ENCODE measurements at places on chromosomes 13 and 19.

DNA sequence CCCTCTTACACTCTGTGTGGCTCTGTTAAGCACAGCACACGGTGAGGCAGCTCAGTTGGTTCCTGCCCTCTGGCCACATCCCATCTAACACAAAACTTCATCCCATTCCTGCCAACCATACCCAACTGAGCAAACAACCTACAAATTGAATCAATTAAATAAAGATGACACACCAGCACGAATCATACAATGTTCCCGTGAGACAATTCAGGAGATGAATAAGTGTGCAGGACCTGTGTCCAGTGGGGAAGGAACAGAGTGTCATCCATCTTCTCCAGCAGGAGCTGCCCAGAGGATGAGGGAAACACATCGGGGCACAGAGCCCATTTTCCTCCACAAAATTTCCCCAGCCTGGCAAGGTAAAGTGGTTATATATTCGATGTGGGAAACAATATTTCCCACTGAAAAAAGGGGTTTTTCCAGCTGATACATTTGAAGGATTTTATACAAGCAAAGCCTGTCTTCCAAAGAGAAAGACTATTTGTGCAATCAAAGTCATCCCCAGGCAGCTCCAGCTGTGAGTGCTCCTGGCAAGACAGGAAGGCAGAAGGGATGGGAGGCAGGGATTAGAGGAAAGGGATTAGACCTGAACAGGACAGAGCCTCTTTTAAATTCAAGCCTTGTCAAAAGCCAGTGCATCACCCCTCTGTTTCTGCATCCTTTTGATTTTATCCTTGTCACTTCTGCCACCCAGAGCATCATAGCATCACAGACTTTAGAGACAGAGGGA is 240.2 kb downstream of the LHFPL6 start:
- DNase-seq, result no peak

GRCh38 chr19:39154100-39154628 is 28.6 kb downstream of the PAK4 start:
- DNase-seq, result no peak

- DNase-seq, result no peak
Observed at GRCh38 chr13:46051968-46052318, 603 bp downstream of the ZC3H13 start.

DNA sequence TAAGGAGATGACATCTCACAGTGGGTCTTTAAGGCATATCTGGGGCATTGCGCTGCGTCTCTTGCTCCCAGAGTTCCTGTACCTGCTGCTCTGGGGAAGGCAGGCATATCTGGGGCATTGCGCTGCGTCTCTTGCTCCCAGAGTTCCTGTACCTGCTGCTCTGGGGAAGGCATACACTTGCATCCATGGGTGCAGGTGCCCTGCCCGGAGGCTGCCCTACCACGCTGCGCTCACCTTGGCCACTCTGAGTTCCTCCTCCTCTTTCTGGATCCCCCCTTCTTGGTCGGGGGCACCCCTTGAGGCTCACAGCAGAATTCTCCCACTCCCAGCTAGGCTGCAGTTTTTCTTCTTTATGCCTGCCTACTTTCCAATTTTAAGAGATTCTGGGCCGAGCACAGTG is 60.9 kb upstream of the TMTC4 start:
- DNase-seq, result no peak

DNA sequence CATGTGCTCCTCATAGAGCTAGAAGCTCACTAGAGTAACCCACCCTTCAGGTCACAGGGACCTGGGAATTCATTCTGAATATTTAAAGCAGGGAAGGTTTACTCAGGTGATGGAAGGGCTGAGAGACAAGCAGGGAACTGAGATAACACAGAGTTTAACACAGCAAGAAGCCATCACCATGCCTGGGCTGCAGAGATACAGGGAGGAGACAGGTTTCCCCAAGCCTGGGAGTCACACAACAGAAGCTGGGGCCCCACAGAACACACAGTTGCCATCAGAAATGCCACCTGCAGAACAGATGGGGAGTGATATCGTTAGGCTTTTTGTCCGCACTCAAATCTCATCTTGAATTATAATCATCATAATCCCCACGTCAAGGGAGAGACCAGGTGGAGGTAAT is 7.9 kb upstream of the CYSLTR2 start:
- no peak for DNase-seq

DNA sequence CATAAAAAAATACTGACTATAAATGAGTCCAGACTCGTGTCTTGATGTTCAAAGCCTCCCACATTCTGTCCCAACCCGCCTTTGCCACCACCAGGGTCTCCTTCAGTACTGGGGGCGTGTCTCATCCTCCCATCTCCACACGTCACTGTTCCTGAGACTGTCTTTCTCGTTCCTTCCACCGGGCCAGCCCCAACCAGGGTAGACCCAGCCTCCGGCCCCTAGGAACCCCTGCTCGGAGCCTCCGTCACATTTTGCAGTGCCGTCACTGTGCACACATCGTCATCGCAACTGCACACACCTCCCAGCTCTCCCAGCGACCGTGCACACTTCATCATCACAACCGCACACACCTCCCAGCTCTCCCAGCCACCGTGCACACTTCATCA is 73.4 kb downstream of the SPACA7 start:
- no peak for DNase-seq

- DNase-seq, result no peak
Observed at GRCh38 chr13:72383646-72384045, 343.8 kb downstream of the MZT1 start.
